Cortex of kidney (tissue), 1 donor: ENCODE measurements at places on chromosomes 4 and X.

- no peak for DNase-seq
These were observed 6.6 kb upstream of the AGA start for GRCh38 chr4:177448850-177449249.

- no peak for DNase-seq
These were observed 70.7 kb downstream of the RASL11B start for GRCh38 chr4:52932591-52933470.

- DNase-seq: no peak
These were observed 217.4 kb upstream of the GIMD1 start for GRCh38 chr4:106585915-106586349.

DNA sequence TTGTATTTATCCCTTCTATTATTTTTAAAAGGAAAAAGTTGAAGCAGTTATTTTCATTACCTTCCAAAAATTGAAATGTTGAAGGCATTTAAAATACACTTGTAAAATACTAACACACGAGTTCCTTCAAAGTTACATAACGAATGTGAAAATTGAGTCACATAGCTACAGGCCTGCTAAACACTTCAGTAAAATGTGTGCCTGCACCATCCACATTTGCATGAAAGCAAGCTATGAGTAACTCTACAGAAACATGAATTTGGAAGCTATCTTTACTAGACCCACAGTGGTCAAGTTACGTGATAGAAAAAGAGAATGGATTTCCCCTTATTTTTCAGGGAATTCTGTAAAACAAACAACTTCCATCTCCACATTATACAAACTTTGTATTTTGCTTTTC is 1148.8 kb upstream of the PCDH7 start:
- DNase-seq: no peak

GRCh38 chr4:30719454-30720020 is 632 bp upstream of the PCDH7 start:
- DNase-seq: no peak
